Adipocyte (in vitro differentiated cells): ENCODE measurements at places on chromosomes 5 and 9.

DNA sequence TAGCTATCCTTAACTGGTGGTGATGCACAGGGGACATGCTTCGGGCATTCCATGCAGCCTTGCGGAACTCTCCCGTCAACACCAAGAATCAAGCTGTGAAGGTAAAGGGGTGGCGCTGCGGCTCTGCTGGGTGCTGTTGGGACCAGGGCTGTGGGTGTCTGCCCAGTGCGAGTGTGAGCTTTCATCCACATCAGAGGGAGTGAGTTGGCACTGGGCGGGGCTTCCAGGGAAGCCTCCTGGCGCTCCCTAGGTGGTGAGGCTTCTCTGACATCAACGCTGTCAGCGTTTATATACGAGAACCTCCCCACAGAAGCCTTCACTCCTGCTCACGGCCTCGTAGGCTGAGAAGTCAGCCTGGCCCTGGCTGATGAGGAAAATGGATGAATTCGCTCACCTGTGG lies 11.7 kb downstream of the ARPC5L start:
- no peak for DNase-seq

GRCh38 chr5:53416144-53416738 lies 64.2 kb upstream of the FST start:
- no peak for DNase-seq

DNA sequence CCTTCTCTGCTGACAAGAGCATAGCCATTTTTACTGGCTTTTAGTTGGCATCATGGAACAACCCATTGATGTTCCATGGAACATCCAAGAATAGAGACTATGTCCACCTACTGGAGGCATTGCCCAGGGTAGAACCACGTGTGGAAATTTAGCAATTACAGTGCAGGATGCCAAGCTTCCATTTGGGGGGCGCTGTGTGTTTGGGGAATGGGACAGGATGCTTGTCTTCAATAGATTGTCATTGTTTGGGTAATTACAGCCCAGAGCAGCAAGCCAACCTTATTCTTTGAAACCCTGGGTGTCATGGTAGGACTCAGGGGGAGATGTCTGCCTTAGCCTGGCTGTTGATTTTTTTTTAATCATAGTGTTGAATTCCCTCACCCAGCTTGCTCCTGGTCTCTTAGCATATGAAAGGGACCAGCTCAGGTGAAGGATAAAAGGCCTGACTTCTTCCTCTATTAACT lies 171.1 kb downstream of the DOCK2 start:
- DNase-seq: no peak

GRCh38 chr5:4704951-4705350 lies 435.2 kb upstream of the ADAMTS16 start:
- no peak for DNase-seq

- DNase-seq: peak; percentile 56
These were observed 34.3 kb upstream of the FSD1L start for GRCh38 chr9:105413525-105413924.

DNA sequence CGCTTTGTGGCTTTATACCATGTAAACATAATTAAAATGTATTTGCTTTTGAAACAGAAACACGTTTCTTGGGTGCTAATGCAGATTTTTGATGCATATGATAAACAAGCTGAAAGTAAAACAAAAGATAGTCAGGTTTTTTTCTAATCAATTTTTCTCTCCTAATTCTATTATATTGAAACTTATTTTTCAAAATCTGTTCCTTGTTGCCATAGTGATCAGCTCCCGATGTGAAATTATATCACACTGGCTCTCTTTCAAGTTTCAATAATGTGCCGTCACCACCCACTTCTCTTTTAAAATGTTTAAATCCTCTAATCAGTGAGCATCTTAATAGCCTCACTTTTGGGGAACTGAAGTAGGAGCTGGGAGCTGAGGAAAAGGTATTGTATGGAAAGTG lies 36.4 kb upstream of the DAPK1 start:
- DNase-seq: no peak
